Karpas-422 (cell line): ENCODE measurements at places on chromosomes 7 and 10.

- no peak for DNase-seq
These were observed 124.5 kb upstream of the RET start for GRCh38 chr10:42952349-42952748.

DNA sequence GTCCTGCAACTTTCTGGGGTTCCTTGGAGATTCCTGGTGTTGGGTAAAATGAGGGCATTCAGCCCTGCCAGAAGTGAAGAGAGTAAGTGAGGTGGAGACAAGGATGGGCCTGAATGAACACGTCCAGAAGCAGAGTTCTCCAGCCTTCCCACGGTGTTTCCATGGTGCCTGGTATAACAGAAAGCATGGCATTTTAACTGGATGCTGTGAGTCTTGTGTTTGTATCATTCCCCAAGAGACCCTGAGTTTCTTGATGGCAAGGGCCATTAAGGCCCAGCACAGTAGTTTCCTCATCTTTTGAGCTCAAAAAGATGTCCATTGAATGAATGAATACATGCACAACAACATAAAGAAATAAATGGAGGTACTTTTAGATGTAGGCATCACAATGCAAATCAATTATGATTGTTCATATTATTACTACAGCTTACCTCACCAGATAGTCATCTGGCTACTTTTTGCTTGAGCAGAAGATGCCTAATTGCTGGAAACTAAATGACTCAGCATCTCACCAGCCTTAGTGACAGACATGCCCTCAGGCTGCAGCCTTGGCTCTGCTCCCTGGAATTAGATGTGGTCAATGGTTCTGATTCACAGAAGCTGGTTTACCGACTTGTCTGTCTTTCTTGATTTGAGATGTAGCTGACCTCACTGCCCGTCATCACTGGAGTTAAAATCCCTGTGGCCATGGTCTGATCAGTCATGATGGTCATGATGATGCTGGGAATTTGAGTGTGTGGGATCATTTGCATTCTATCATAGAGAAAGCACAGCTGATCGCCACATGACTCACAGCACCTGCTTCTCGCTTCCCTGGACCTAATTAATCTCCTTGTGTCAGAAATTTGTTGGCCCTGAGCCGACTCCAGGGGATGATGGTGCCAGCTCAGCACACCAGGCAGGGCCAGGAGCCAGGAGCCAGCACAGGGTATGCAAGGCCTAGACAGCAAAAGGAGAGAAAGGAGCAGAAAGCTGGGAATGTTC, 83.9 kb downstream of the CXCL12 start:
- DNase-seq = peak; percentile 52

GRCh38 chr10:132974249-132974796, 32.0 kb upstream of the CFAP46 start:
- DNase-seq = no peak

DNA sequence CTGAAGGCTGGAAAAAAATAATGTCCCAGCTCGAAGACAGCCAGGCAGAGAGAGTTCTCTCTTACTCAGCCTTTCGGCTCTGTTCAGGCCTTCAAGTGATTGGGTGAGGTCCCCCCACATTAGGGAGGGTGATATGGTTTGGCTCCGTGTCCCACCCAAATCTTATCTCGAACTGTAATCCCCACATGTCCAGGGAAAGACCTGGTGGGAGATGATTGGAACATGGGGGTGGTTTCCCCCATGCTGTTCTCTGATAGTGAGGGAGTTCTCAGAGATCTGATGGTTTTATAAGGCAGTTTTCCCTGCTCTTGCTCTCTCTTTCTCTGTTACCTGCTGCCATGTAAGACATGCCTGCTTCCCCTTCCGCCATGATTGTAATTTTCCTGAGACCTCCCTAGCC, 36.6 kb upstream of the LEP start:
- no peak for DNase-seq

DNA sequence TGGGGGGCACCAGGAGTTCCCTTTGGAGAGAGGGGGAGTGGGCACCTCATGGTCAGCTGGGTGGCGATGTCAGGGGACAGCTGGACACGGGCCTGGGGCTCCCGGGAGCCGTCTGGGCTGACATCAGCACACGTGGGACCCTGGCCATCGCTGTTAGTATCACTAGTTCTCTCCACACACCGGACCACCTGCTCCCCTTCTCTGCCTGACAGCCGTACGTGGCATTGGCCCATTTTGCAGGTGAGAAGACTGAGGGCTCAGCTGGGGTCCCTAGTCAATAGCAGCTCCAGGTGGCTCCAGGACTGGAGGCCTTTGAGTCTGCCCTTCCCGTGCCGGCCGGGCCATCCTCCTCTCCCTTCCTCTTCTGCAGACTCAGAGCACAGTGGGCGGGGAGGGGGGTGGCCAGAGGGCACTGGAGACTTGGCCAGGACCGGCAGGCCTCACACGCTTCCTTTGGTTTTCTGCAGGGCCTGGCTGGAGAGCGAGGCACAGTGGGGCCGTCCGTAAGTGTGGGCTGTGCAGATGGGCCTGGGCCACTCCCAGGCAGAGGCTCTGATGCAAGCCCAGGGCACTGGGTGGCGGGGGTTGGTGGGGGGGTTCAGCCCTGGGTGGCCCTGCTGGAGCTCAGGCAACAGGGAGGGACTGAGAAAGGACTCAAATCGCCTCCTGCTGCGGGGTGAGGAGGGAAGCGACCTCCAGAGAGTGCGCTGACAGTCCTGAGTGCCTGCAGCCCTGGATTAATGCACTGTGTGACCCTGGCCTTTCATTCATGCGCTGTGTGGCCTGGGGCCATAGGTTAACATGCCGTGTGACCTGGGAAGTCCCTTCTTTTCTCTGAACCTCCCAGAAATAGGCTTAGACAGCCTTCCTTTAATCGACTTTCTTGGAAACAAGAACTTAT, 78.2 kb downstream of the MYL10 start:
- no peak for DNase-seq

- no peak for DNase-seq
These were observed 5.5 kb downstream of the CUEDC2 start for GRCh38 chr10:102426803-102427287.

DNA sequence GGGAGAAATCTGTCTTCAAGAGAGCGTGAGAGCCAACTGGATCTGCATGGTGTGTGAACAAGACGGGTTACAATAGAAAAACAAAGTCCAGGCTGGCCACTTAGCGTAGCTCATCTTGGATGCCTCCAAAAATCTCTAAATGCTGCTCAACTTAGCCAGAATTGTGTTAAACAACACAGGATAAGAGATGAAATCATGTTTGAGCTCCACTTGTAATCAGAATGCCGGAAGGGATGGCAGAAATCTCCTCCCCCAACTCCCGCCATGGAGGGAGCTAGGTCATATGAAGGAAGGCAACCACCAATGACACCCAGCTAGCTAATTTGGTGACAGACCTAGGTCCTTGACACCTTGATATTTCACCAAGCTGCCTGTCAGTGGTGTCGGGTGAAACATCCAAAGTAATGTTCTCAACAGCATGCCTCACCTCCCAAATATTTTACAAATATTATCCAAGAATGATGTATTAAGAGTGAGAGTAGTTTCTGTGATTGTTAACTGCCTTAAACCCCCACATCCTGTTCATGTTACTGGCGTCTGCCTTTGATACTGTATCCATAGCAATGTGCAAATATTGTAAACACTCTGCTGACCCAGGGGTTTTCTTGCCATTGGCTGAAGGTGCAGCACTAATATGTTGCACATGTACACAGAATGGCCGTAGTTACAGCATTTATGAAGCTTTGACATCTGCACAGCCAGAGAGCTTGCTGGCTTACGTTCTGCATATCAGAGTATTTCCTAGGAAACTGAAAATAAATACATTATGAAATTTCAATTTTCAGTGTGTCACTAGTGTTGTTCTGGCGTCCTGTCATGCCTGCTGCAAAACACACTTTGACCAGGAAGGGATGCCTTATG, 25.8 kb downstream of the TMEM254 start:
- no peak for DNase-seq

DNA sequence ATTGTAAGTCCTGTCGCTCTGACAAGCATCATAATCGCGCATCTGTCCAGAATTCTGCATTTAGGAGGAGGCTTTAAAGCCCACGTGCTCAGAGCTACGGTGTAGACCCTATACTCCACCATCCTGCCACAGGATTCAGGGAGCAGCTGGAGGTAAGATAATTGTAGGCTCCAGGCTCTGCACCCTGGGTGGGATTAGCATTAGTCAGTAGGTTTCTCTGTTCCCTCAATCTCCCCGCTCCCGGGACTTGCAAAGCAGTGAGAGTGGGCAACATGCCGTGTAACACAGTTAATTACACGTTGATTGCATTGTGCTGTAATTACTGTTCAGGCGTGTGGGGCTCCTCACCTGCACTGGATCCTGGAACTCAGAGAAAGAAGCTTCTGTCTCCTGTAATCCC, 89.3 kb upstream of the CUX1 start:
- DNase-seq = no peak

DNA sequence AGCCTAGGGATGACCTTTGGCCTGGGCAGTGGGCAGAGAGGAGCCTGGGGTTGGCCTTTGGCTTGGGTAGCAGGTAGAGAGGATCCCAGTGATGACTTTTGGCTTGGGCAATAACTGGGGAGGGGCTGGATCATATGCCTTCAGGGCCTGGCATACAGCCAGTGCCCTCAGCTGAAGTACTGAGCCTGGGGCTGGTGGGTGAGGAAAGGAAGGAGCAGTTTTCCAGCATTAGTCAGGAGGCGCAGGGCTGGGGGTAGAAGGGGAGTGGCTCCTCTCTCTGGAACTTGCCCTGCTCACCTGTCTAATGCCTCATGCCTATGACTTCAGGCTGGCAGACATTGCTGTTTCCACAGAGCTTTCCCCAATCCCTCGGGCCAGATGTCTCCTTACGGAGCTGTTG, 15.2 kb upstream of the COMTD1 start:
- no peak for DNase-seq

- peak; percentile 51 for DNase-seq
These were observed 775 bp downstream of the STARD3NL start for GRCh38 chr7:38178695-38179344.

DNA sequence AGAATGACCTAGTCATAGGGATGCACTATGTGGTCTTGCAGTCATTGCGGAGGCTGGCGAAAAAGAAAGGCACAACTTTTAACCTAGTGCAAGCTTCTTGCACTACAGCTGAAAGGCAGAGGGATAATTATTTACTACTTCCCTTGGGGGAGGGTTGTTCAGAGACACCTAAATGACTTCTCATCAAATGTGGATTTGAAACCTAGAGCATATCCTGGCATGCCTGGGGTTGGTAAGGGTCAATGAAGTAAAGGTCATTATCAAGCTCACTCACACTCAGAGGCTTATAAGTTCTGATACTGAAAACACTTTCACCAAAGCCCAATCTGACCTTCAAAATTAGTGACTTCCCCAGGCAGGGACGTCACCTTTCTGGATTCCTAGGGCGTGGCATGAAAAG, 108.9 kb upstream of the AMPH start:
- DNase-seq = no peak

GRCh38 chr7:137970253-137970975, 31.5 kb downstream of the CREB3L2 start:
- DNase-seq = no peak

DNA sequence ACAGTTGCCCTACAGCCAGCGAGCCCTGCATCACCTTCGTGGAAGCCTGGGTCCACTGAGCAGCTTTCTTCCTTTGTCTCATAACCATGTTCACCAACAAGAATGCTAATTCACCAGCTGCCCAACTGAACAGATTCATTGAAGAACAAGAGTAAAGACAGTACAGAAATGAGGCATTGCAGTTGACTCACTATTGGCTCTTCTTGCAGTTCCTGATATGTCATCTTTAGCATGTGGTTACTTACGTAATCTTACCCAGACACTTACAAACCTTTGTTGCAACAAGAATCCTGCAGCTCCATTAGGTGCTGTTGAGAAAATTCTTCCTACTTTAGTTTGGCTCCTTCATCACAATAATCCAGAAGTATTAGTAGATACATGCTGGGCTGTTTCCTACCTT, 174.0 kb upstream of the TPK1 start:
- DNase-seq = no peak

- DNase-seq = no peak
These were observed 33.0 kb upstream of the NOBOX start for GRCh38 chr7:144436500-144436899.

DNA sequence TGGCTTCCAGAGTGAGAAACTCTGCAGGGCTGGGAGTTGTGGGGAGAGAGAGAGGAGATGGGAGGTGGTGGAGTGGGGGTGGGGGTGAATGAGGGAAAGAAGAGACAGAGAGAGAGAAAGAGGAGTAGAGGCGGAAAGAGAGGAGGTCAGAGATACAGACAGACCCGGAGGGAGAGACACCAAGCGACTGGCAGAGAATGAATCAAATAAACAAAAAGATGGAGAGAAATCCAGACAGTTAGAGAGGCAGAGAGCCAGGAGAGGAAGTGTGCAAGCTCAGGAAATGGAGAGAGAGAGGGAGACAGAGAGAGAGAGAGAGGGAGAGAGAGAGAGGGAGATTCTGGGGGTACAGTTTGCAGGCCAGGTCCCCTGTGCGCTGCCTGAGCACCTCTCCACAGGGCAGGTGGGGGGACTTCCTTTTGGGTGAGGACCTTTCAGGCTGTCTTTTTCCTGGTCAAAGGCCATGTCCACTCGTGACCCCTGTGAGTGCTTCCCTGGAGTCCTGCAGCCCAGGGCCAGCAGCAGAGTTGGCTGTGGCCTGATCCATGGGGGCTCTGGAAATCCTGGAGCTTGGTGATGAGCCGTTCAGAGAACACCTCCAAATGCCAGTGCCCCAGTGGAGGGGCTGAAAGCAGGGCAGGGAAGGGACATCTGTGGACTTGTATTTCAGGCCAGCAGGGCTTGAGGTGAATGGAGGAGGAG, 25.0 kb upstream of the PCBD1 start:
- DNase-seq = no peak

DNA sequence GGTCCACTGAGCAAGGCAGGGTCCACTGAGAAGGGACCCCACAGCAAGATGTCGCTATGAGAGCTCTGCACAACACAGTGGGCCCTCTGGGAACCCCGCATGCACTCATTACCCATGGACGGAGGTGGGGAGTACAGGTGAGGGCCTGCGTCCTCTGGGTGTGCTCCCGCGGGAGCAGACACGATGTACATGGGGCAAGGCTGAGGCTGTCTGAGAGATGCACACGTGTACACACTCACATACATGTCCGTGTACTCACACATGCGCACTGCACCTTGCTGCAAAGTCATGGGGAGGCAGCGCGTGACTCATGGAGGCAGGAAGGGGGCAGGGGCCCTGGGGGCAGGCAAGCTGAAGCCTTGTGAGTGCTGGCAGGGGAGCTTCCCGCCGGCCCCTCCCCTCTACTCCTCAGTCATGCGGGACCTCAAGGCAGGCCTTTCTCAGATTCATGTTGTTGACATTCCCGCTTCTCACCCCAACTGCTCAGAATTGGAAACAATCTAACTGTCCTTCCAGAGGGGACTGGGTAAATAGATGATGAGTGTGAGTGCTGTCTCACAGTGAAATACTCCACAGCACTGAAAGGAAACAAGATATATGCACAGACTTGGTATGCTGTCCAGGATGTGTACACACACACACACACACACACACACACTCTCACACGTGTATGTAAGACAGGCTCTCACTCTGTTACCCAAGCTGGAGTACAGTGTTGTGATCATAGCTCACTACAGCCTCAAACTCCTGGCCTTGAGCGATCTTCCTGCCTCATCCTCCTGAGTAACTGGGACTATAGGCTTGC, 40.0 kb downstream of the GOLGA7B start:
- DNase-seq = no peak
